ENCODE measurements at places on chromosomes 16 and 17.

GRCh38 chr17:7017827-7018200, 5.0 kb upstream of the BCL6B start:
- DNase-seq: no peak

- no peak for DNase-seq
Observed at GRCh38 chr16:20853981-20854620, 46.1 kb downstream of the DCUN1D3 start.

GRCh38 chr17:38327936-38328335, 15.8 kb downstream of the GPR179 start:
- DNase-seq: no peak

DNA sequence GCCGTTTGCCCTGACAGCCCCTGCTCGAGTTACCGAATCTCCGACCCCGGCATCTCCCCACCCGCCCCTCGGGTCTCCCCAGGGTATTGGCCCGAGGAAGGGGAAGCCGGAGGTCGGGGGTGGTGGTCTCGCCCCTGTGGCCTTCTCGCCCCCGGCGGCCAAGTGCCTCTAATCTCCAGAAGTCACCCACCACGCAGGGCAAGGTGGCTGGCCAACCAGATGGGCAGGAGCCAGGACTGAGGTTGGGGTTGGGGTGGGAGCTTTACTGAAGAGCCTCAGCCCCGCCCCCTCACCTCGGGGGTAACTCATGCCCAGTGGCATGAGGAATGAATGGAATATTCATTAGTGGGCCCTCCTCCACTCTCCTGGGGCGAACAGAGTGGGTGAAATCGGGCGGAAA, 637 bp downstream of the DHRS11 start:
- DNase-seq: no peak

- no peak for DNase-seq
Observed at GRCh38 chr16:49755313-49755620, 100.6 kb downstream of the ZNF423 start.

Measured in activated gamma-delta T cell (primary cell).